Hypothalamus (tissue), 51 donors: ENCODE measurements at places on chromosomes 1 and 21.

GRCh38 chr1:179146476-179146875 is 64.6 kb downstream of the TOR3A start:
- no peak for DNase-seq

- DNase-seq, result no peak
Measured at GRCh38 chr1:24621121-24621520, 22.0 kb upstream of the SRRM1 start.

GRCh38 chr1:168236836-168237611 is 11.2 kb downstream of the SFT2D2 start:
- no peak for DNase-seq

- no peak for DNase-seq
Measured at GRCh38 chr21:45822429-45823099, 159.0 kb upstream of the COL6A1 start.

GRCh38 chr1:204670152-204670927 is 15.2 kb downstream of the LRRN2 start:
- DNase-seq, result no peak

DNA sequence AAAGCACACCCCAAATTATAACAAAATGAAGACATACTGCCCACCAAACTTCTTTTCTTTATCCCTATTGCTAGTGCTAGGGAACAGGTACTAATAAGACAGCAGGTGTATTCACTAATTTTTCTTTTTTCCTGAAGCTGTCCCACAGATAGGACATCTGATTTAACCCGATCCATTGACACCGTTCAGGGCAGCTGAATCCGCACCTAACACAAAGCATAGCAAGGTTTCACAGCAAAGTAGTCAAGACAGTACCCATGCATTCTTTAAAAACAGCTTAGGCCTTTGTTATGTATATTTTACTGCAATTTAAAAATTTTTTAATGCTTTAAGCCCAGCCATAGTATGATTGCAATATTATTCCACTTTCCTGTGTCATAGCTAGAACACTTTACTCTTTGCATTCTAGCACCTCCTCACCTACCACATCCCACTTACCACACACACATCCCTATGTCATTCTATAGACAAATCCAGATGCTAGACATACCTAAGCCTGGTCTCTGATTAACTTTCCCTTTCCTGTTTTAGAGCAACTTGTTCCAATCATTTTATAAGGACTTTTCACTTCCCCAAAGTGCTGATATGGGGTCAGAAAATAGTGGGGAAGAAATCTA is 40.4 kb downstream of the GATAD2B start:
- no peak for DNase-seq

GRCh38 chr1:209102120-209102519 is 481.4 kb upstream of the CAMK1G start:
- no peak for DNase-seq

DNA sequence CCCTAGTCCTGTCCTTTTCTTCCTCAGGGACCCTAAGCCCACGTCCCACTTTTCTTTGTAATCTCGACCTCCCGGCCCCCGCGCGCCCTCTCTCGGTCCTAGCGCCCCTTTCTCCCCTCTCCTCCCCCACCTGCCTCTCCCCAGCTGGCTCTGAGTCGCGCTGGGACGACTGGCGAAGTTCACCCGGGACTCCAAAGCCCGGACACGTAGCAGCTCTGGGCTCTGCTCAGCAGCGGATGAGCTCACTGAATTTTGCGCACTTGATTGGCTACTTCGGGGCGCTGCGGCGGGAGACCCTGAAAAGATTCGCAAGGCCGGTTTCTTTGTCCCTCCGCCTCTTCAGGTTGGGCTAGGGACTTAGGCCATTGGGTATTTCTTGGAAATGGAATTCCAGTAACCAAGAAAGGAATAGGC is 16.3 kb upstream of the ACKR1 start:
- peak; percentile 22 for DNase-seq

- DNase-seq, result no peak
Measured at GRCh38 chr1:222543817-222544216, 4.1 kb downstream of the HHIPL2 start.

GRCh38 chr1:46413596-46413985 is 19.5 kb downstream of the FAAH start:
- DNase-seq, result no peak

DNA sequence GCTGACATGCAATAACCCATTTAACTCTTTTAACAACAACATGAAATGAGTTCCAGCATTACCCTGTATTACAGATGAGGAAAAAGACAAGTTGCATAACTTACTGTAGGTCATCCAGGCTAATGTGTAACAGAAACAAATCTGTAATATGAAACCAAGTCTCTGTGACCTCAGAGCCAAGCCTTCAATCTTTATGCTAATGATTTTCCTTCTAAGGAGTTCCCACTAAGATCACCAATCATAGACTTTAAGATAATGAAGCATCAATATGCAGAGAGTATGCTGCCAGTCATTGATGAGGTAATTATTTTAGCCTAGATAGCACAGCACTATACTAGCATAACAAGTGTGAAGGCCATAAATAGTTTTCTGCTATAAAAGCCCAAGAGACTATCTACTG is 35.6 kb upstream of the RNPC3 start:
- no peak for DNase-seq

DNA sequence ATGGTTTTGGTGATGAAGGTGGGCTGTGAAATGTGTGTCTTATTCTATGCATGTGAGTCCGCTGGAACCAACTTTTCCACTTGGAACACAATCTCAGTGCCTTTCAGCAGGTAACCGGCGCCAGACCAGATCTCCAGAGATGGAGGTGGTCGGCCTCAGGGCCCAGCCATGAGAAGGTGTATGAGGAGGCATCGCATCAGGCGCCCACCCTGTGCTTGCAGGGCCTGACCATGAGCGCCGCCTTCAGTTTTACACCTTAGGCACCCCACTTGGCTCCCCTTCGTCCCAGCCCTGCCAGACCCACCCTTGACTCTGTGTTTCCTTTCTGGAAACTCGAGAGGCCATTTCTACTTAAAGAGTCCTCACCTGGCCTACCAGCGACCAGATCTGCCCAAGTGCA is 48.6 kb upstream of the ATF3 start:
- peak; percentile 10 for DNase-seq
